ENCODE measurements at places on chromosomes 1 and 21.

GRCh38 chr1:113808450-113809195 lies 3.7 kb downstream of the RSBN1 start:
- DNase-seq = no peak

DNA sequence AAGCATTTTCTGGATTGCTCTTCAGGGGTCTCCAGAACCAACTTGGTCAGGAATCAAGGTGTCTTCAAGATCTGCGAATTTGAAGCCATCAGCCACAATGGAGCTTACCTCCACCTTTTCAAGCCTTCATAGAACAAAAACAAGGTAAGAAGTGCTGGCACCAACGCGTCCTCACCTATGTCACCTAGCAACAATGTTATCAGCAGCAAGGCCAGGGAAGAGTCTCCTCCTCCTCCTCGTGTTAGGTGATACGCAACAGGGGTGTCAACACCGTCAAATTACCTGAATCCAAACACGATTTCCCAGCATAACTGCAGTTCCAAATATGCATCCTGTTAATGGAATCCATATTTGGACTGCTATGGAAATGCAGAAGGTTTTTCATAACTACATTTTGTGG lies 4.1 kb upstream of the TIAM1 start:
- no peak for DNase-seq

DNA sequence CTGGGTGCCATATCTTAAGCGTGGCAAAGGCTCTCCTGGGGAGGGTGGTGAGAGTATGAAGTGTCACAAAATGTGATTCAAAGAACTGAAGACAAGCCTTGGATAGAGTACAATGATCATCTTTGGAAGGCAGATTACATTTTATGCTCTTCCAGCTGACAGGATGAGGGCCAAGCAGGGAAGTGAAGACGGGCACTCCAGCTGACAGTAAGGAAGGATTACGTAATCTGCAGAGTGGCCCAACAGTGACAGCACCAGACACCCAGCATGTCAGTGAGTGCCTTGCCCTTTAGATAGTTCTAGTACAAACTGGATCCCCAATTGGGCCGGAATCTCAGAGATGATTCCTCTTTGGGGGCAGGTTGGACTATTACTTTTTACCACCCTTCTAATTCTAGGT lies 52.7 kb downstream of the UBE2T start:
- DNase-seq = no peak

- DNase-seq = no peak
Measured at GRCh38 chr21:34589511-34590282, 25.2 kb downstream of the RCAN1 start.

GRCh38 chr1:19395678-19396192 lies 83.6 kb downstream of the SLC66A1 start:
- DNase-seq = peak; percentile 56

- no peak for DNase-seq
Measured at GRCh38 chr1:40232444-40232843, 15.3 kb upstream of the TMCO2 start.

DNA sequence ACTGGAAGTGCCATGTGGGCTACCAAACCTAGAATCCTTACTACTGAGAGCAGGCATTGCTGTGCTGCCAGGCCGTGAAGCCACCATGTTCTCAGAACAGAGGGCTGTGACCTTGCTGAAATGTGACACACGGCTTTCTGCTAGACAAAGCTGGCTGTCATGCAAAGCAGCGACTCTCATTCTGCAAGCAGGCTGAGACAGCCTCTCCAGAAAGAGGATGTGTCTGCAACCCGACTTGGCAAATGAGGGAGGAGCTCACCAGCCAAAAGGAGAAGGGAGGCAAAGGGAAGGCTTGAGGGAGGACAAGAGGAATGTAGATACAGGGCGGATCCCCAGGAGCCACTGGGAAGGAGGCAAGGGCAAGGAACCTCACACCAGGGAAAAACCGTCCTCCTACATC lies 85.7 kb upstream of the KRTAP19-8 start:
- DNase-seq = no peak

DNA sequence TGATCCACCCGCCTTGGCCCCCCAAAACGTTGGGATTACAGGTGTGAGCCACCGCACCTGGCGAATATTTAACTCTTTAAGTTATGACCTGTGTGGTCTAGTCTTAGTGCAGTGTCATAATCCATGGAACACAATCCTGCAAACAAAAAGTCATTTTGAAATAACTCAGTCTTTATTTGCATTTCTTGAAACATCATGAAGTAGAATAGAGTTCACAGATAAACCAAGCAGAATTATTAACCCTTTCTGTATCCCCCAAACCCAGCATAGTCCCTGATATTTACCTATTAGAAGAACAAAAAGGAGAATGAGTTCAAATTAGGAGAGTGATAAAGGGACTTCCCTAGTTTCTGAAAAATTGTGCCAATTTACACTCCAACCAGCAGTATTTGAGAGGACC lies 19.9 kb downstream of the ZYG11B start:
- no peak for DNase-seq

GRCh38 chr21:28793043-28793442 lies 199.6 kb downstream of the LTN1 start:
- peak; percentile 45 for DNase-seq

- no peak for DNase-seq
Measured at GRCh38 chr1:246483569-246483933, 23.5 kb downstream of the SMYD3 start.

- DNase-seq = no peak
Measured at GRCh38 chr1:114131526-114132220, 22.0 kb downstream of the SYT6 start.

GRCh38 chr1:15936025-15936424 lies 39.9 kb downstream of the ZBTB17 start:
- no peak for DNase-seq

DNA sequence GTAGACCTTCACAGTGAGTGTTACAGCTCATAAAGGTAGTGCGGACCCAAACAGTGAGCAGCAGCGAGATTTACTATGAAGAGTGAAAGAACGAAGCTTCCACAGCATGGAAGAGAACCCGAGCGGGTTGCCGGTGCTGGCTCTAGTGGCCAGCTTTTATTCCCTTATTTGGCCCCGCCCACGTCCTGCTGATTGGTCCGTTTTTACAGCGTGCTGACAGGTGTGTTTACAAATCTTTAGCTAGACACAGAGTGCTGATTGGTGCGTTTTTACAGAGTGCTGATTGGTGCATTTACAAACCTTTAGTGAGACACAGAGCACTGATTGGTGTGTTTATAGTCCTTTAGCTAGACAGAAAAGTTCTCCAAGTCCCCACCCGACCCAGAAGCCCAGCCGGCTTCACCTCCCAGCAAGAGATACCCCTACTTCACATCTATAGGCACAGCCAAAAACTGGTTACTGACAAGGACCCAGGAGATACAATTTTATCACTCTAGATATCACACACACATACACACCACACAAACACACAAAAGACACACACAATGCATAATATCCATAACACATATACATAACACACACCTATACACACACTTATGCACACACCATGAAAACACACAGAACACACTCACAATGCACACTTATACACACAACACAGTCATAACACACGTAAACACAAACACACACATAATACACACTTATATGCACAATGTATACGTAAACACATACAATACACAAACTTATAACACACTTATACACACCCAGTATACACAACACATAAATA lies 68.5 kb downstream of the MAP3K21 start:
- no peak for DNase-seq

GRCh38 chr1:3135073-3135702 lies 66.2 kb downstream of the PRDM16 start:
- no peak for DNase-seq

GRCh38 chr1:160542303-160542945 lies 19.4 kb upstream of the SLAMF6 start:
- DNase-seq = no peak

- no peak for DNase-seq
Measured at GRCh38 chr1:93746021-93746812, 64.6 kb upstream of the BCAR3 start.

GRCh38 chr1:219124163-219124562 lies 49.5 kb upstream of the LYPLAL1 start:
- DNase-seq = no peak

- DNase-seq = peak; percentile 59
Measured at GRCh38 chr1:45018599-45019230, 6.7 kb downstream of the UROD start.

DNA sequence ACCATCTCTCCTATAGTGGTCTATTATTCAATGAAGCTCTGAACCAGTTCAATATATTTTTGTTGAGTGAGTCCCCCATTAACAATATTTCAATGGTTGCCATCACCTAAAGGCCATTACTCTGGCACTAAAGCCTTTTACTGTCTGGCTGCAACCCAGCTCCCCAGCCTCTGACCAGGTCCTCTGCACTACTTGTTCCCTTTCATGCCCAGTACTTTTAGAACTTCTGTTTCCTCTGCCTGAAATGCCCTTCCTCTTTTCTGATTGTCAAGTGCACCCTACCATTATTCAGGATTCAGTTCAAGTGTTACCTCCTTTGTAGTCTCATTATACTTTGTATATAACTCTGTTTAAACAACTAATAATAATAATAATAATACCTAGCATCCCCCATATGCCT lies 30.4 kb upstream of the ZFYVE9 start:
- DNase-seq = no peak

GRCh38 chr1:169368406-169368769 lies 393 bp downstream of the BLZF1 start:
- DNase-seq = peak; percentile 17

- DNase-seq = peak; percentile 48
Measured at GRCh38 chr1:226737819-226738420, 1.2 kb downstream of the ITPKB start.

DNA sequence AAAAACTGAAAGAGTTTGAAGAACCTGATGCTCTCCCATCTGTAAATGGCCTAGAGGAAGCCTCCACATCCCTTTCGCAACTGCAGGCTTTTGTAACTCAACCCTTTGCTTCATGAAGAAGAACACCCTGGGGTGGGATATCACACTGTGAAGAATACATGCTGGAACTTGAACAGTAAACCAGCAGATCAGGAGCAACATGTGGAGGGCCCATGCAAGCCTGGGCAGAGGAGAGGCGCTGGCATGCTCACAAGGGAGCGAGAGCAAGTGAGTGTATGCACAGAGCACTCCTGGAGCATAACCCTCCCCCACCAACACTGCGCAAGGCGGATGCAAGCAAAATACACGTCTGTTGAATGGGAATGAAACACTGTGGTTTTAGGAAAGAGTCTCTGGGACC lies 24.6 kb upstream of the SPAG17 start:
- no peak for DNase-seq

DNA sequence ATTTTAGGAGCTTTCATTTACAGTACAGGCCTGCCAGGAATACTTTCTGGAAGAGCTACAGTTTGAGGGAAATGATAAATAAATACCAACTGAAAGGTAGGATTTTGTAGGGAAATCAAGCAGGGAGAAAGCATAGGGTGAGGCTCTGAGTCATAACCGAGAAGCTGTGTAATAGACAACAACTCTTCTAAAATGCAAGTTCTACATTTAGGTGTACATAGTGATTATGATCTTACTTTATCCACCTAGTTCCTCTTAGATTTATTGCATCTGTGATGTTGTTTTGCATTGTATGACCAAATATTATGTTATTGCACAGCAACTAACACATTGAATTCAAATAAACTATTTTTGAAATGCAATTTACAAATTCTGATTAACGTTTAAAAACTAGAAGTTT lies 819.3 kb downstream of the PLA2G4A start:
- DNase-seq = no peak

- DNase-seq = no peak
Measured at GRCh38 chr21:17964716-17965115, 145.6 kb upstream of the C21orf91 start.

DNA sequence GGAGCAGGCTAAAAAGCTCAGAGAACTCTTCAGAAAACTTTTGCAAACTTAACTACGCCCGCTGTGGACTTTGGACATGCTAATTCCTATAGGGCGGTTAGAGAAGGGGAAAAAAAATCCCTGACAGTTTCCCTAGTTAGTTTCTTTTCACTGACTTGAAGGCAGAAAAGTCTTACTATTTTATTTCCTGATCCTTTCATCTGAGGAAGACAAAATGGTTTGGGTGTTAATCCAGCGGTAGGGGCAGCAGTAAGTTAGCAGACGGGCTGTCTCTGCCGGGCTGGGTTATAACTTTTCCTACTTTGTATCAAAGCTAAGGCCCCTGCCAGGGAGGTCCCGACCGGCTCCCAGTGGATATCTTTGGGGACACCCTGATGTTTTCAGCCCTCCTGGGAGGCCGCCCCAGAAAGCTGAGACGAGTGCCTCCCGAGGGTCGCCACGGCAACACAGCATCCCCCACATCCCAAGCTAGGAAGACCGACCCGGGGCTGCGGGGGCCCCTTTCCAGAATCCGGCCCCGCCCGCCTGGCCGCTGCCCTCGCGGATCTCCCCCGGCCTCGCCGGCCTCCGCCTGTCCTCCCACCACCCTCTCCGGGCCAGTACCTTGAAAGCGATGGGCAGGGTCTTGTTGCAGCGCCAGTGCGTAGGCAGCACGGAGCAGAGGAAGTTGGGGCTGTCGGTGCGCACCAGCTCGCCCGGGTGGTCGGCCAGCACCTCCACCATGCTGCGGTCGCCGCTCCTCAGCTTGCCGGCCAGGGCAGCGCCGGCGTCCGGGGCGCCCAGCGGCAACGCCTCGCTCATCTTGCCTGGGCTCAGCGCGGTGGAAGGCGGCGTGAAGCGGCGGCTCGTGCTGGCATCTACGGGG lies 162.6 kb downstream of the RUNX1 start:
- no peak for DNase-seq

DNA sequence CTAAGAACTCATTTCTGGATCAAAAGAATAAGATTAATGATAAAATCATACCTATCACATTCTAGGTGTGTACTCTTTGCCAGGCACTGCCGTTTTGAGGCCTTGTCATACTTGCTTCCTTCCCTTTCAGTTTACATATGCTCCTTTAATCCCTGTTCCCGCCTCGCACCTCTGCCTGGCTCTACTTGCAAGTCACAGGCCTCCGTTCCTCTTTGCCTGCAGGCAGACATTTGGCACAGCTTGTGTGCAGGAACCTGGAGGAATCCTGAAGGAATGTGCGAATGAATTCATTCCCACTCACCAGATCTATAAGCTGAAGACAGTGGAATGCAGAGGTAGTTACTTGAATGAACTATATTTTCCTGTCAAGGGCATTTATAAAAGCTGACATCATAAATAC lies 13.8 kb downstream of the WLS start:
- no peak for DNase-seq

DNA sequence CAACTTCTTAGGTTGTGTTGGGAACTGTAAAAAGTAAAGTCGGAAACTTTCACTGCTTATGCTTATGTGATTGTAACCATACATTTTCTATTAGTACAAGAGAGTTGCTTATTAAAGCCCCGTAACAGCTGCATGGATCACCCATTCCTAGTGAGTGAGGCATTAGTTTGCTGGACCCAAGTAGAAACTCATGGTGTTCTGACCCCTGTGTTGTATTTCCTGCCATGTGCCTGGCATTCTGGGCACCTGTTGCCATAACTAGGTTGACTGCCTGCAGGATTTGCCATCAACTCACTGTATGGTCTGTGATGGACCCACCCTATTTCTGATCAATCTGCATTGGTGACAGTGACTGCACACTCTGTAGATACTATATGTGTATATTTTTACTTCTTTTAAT lies 173.0 kb downstream of the PGBD5 start:
- no peak for DNase-seq

All from AG08396 (cell line).